Sciatic nerve (tissue), 2 donors: ENCODE measurements at places on chromosomes 2 and 18. TPM values are rescaled to one million over a fixed set of nuclear protein-coding genes. Genes with fewer than 3 reads are reported as not detected.

The ARID5A gene
- total RNA-seq: 44.8 TPM

The MARCO gene
- total RNA-seq: 22.0 TPM

The MAPK4 gene
- 0.89 TPM for total RNA-seq

The NMS gene
- total RNA-seq: not detected

The REG3A gene
- total RNA-seq: 2.3 TPM

The CCDC178 gene
- 4.6 TPM for total RNA-seq

DNA sequence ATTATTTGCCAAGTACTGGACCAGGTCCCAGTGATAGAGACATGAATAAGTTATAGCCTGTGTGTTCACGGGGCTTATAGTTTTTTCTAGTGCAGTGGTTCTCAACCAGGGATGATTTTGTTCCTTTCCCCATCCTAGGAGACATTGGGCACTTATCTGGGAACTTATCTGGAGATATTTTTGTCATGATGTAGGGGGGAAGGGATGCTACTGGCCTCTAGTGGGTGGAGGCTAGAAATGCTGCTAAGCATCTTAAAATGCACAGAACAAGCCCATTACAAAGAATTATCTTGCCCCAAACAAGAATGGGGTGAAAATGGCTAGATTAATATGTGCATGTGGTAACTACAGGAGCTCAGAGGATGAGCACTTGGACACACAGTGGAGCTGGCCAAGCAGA, 75.2 kb downstream of the KLHL29 start:
- no peak for DNase-seq

DNA sequence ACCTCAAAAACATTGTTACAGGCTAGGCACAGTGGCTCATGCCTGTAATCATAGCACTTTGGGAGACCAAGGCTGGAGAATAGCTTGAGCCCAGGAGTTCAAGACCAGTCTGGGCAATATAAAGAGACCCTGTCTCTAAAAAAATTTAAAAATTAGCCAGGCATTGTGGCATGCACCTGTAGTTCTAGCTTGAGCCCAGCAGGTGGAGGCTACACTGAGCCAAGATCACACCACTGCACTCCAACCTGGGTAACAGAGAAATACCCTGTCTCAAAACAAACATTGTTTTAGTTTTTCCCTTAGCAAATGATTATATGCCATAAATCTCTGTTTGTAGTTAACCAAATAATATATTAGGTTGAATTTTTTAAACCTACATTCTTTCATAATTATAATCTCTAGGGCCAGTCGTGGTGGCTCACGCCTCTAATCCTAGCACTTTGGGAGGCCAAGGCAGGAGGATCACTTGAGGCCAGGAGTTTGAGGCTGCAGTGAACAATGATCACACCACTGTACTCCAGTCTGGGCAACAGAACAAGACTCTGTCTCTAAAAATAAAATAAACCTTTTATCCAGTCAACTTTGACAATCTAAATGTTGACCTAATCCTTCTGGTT, 13.3 kb upstream of the CYP20A1 start:
- DNase-seq: no peak

- DNase-seq: no peak
Measured at GRCh38 chr2:140586379-140586778, 1544.4 kb downstream of the LRP1B start.

DNA sequence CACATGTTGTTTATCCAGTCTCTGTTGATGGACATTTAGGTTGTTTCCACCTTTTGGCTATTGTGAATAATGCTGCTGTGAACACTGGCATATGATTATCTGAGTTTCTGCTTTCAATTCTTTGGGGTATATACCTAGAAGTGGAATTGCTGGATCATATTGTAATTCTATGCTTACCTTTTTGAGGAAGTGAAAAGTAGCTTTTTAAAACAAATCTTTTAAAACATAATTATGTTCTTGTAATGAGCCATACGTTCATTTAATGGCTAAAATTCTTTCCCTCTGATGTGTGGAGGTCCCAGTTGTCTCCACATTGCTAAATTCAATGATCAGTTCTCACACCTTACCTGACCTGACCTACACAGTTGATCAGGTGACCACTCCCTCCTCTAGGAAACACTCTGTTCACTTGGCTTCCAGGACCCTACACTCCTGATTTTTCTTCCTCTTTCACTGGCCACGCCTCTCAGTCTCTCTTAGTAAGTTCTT, 27.8 kb upstream of the SERTAD2 start:
- no peak for DNase-seq

- DNase-seq: no peak
Measured at GRCh38 chr18:27314996-27315395, 129.9 kb upstream of the CHST9 start.

GRCh38 chr2:211170843-211171242, 614.4 kb downstream of the CPS1 start:
- DNase-seq: no peak

- no peak for DNase-seq
Measured at GRCh38 chr2:113390124-113390849, 47.2 kb upstream of the ZNG1B start.

DNA sequence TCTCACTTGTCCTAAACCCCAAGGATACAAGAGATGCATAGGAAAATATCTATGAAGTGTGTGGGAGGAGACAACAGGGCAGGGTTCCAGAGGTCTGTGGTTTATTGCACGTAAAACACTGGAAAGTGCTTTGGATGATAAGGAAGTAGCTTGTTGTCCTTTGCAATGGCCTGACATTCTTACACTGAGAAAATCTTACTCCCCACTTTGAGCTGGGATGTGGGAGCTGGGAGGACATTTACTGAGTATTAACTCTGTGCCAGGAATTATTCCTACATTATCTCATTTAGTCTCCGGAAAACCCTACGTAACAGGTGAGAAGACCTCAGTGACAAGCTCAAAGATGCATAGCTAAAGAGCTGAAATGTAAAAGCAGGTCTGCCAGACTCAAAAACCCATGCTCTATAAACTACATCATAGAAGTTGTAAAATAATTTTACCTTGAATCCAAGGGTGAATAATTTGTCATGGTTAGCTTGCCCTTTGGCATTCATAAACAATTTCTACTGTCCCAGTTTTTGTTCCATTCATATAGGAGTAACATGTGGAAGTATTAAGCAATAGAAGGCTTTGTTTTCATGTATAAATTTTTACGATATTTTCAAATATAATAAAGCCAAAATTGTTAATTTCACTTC, 9.2 kb upstream of the GALNT3 start:
- no peak for DNase-seq

- DNase-seq: no peak
Measured at GRCh38 chr2:65357095-65357958, 75.1 kb downstream of the SPRED2 start.

- DNase-seq: no peak
Measured at GRCh38 chr2:45028276-45028675, 19.0 kb upstream of the SIX2 start.
